RCC 7860 (cell line): ENCODE measurements at places on chromosomes 4 and X.
A peak's percentile ranks its signal among the peaks of the same experiment; 100 is the strongest.

DNA sequence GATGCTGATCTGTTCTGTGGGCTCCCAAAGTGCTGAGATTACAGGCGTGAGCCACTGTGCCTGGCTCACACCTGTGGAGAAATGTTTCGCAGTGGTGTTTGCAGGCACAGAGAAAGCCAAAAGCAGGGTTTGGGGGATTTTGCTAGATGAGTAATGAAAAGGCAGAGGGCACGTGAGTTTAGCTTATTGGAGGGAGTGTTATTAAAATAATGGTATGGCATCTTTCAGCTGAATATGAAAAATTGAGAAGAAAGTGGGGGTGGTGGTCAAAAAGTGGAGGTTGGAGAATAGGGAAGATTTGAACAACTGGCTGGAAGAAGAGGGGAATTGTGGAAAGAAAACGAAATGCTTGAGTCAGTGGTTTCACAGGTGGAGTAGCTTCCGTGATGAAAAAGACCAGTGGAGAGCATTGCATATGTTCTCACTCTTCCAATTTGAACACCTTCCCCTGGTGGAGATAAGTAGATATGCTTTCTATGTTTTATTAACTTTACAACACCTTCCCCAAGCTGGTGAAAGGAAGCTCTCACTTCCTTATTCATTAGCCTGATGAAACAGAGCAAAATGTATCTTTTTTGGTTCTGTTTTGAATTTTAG, 1.1 kb upstream of the CHST7 start:
- DNase-seq = no peak

- no peak for DNase-seq
These were observed 488 bp downstream of the NAP1L5 start for GRCh38 chr4:88697141-88697540.

GRCh38 chrX:119602701-119603255, 3.4 kb downstream of the NKRF start:
- no peak for DNase-seq

- DNase-seq = no peak
These were observed 110.4 kb downstream of the NHS start for GRCh38 chrX:17485391-17485790.

GRCh38 chr4:70997036-70997435, 3.6 kb downstream of the DCK start:
- DNase-seq = no peak

- DNase-seq = peak; percentile 89
These were observed 28.7 kb downstream of the INPP4B start for GRCh38 chr4:142817442-142817841.
